ENCODE measurements at places on chromosomes 11 and 22.

GRCh38 chr11:72220696-72221363 lies 3.7 kb upstream of the INPPL1 start:
- DNase-seq: no peak

DNA sequence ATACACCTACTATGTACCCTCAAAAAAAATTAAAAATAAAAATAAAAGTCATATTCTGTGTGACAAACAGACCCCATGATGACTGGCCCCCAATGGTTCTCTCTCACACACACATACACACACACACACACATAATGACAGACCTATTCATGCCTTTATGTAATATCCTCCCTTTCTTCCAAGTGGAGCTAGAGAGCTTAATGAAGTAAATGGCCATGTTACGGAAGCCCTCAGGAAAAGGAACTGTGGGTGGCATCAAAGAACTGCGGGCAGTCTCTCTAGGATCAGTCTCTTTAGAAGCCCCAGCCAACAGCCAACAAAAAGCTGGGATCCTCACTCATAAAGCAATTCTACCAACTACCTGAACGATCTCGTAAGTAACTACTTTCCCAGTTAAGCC lies 125.5 kb downstream of the SIK3 start:
- no peak for DNase-seq

GRCh38 chr11:11757909-11758308 lies 83.9 kb upstream of the USP47 start:
- no peak for DNase-seq

GRCh38 chr22:22099833-22100812 lies 117.5 kb upstream of the TOP3B start:
- no peak for DNase-seq

- DNase-seq: no peak
These were observed 388.8 kb downstream of the LUZP2 start for GRCh38 chr11:24885580-24886173.

- no peak for DNase-seq
These were observed 124.0 kb upstream of the LMO1 start for GRCh38 chr11:8387693-8388092.

DNA sequence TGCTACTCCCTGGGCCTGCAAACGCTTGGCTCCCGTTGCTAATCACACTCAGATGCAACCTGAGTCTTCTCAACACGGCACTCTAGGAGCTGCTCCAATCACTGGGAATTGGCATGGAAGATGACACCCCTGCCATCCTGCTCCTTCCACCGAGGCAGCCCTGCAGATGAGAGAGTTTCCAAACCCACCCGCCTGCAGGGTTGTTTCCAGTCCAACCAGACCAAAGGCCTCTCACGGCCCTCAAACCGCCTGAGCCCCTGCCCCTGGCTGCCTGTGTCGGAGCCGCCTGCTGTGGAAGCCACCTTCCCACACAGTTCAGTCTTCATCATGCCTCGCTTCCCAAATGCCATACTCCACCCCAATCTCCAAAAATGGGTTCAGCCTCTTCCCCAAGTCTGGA lies 36.8 kb upstream of the TP53I11 start:
- peak; percentile 67 for DNase-seq

DNA sequence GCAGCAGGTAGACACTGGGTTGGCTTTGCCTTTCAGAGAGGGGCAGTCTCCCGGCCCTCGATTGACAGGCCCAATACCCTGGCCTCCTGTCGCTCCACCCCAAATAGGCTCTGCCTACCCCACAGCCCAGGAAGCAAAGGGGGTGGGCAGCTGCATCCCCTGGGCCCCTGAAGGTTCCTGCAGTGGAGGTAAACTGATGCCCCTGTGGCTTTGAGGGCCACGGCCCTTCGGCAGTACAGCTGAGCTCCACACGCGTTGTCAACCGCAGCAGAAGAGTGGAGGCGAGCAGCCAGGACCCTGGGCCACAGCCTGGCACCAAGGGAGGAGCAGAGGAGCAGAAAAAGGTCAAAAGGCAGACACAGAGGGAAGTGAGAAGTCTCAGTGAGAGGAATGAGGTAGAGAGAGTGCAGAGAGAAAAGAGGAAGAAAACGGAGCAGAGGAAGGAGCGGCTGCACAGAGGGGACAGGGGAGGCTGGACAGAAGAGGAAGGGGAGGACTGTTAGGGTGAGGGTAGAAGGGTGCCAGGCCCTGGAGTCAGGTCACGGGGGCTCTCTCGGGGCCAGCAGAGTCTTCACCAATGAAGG lies 64.0 kb downstream of the SLC22A12 start:
- no peak for DNase-seq

- no peak for DNase-seq
These were observed 13.3 kb upstream of the MB start for GRCh38 chr22:35630387-35630793.

- no peak for DNase-seq
These were observed 29.3 kb upstream of the PHF21B start for GRCh38 chr22:45039133-45039532.

All from NCI-H2107 (cell line).